ENCODE measurements at places on chromosomes 5 and 9.

DNA sequence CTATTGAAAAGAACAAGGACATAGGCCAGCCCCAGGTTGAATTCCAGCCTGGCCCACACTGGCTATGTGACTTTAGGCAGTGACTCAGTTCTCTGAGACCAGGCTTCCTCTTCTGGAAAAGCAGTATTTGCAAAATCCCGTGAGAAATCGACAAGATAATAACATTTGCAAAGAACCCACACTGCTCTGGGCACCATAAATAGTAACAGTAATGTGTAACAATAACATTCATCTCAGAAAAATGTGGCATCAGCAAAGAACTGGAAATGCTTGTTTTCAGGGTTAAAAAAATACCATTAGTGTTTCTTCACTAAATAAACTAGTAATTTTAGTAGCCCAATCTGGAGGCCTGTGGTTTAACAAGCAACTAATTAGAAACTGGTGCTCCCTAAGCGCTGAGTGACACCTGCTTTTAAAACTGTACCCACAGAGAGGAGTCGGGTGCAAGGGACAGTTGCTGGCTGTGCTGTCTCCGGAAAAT lies 148.4 kb downstream of the TTLL11 start:
- DNase-seq, result no peak

DNA sequence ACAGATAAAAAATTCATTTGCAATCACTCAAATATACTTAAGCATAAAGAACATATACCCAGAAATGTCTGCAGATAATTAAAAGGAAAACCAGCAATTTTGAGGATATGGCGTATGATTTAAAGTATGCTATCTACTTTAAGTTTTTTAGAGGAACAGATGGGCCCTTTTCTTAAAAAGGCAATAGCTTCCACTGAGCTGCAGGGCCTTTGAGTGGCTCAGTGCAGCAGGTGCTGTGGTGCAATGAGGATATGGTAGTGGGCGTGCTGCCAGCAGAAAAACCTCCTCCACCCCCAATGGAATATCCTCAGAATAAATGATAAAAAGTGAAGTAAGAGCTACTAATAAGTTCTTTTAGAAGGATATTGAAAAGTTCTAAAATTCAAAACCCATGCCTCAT lies 814.5 kb downstream of the MTRR start:
- DNase-seq, result no peak

GRCh38 chr5:135376961-135377624 lies 21.9 kb downstream of the MACROH2A1 start:
- DNase-seq, result peak; percentile 39

DNA sequence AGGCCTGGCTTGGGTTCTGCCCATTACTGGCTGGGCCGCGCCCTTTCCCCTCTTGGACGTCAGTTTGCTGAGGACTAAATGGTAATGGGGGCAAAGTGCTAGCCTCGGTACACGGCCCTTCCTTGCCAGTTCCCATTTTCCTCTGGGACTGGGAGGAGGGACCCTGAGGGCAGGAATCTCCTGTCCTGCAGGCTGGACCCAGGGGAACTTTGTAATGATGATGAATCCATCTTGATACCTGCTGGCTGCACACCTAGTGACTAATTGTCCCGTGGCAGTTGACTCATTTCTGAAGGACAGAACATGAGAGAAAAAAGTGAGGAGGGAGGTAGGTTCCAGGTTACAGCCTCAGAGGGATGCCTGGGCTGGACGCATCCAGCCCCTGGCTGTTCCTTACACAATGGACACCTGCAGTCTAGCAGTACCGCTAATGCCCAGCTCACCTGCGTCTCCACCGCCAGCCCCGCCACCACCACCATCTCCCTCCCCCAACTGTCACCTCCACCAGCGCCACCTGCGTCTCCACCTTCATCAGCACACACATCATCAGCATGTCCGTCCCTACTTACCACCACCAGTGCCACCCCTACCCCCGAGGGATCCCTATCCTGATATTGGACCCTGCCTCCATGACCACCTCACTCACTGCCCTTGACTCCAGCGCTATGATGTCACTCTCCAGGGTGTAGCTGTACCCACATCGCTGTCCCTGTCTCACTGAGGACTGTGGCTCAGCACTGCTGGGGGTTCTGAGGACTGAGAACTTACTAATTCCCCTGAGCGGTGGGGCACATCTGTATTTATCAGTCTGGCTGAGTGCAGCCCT lies 4.3 kb downstream of the CDHR2 start:
- no peak for DNase-seq

- no peak for DNase-seq
Observed at GRCh38 chr5:56299212-56299611, 66.1 kb upstream of the ANKRD55 start.

GRCh38 chr9:76266649-76267283 lies 127.5 kb downstream of the RFK start:
- DNase-seq, result no peak

- DNase-seq, result no peak
Observed at GRCh38 chr5:62330302-62330701, 24.3 kb downstream of the KIF2A start.

All from stimulated activated CD4-positive, alpha-beta T cell treated with anti-CD3 and anti-CD28 coated beads, Interleukin-2, amount 100 ng/mL, for 24 hours (primary cell).